Spleen (tissue), 13 donors: ENCODE measurements at places on chromosomes 16 and 17. TPM values are rescaled to one million over a fixed set of nuclear protein-coding genes. Genes with fewer than 3 reads are reported as not detected.
A peak's percentile ranks its signal among the peaks of the same experiment; 100 is the strongest.

- H3K36me3 ChIP-seq = peaks cover 5% of the 10 kb centered on the region
- H3K27ac ChIP-seq = peak overlapping the region; percentile 93
- DNase-seq = peak; percentile 91
- H3K4me3 ChIP-seq = peak overlapping the region; percentile 95
- peaks cover 43% of the 10 kb centered on the region for H3K4me1 ChIP-seq
These were observed 507 bp downstream of the FHOD1 start for GRCh38 chr16:67246756-67247191.

DNA sequence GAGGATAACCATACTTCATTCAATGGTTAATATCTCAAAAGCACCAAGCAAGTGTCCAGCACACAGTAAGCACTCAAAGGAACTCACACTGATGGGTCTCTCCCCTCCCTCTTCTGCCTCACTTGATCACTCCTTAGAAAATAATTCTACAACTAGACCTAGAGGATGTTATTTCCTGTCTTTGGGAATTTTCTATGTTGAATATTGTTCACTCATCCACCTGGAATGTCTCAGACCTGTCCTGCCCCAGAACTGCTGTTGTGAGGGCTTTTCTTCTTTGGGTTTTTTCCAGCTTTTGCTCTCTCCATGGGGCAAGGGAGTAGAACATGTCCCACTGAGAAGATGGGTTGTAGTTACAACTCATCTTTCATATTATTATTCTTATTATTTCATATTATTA, 25.3 kb downstream of the NXPH3 start:
- H3K4me1 ChIP-seq = no peaks in the 10 kb centered on the region
- no peak overlapping the region for H3K27ac ChIP-seq
- no peaks in the 10 kb centered on the region for H3K27me3 ChIP-seq
- peaks cover 56% of the 10 kb centered on the region for H3K36me3 ChIP-seq

DNA sequence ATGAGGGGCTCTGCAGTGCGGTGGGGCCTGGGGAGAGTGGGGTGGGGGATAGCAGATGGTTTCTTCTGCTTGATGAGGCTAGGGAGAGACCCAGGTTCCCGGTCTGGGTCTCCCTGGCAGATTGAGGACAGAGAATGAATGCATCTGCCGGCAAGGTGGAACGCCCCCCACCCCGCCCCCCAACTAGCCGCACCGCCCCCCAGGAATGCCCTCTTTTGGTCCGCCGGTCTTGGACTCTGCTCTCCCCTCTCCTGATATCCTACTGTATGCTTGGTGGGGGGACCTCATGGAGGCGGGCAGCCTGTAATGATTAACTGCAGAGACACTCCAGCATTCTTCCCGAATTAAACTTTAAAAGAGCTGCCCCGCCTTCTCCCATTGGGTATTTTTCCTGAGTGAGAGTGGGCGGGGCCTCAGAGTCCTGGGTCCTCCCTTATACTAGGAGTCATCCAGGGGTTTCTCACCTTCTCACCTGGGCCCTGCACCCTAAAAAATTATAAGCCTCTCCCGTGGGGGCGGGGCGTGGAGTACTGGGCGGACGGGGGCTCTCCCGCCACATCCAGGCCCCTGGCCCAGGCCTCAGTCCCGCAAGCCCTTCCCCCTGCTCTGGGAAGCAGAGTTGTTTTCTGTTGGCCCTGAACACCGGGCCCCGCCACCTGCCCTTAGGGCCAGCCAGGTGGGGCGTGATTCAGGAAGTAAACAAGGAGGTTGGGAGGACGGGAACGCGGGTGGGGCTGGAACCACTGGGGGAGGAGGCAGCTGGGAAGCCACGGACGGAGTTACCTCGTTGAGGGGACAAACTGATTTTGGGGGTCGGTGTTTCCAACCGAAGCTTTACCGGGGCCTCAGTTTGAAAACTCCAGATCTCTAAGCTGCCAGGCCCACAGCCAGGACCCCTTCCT, 1.5 kb downstream of the GRB7 start:
- no peak overlapping the region for H3K27ac ChIP-seq
- peak; percentile 70 for DNase-seq

DNA sequence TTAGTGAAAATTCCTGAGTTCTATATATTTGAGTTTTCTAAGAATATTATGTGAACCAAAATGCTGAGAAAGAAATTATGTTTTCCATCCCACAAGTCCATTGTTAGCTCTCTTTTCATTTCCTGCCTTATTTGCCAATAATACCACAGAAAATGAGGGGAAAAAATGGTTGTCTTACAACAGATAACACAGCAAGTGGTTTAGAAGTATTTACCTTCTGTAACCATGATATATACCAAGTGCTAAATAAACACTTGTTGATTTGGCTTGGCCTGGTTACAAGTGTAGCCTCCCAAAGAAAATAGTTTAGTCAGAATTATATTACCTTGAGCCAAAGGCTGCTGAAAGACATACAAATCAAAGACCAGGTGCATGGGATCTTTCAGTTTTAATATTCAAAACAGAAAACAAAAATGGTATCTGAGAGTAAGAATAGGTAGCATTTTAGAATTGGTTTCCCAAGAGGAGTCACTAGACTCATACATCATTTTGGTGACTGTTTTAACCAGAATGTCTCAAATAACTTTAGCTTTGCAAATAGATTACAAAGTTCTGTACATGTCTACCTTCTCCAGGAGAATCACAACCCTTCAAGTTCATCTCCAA, 439.8 kb upstream of the DYNLRB2 start:
- no peak overlapping the region for H3K27ac ChIP-seq
- no peaks in the 10 kb centered on the region for H3K27me3 ChIP-seq
- no peak overlapping the region for H3K4me3 ChIP-seq
- DNase-seq = no peak
- no peaks in the 10 kb centered on the region for H3K4me1 ChIP-seq
- no peaks in the 10 kb centered on the region for H3K36me3 ChIP-seq

DNA sequence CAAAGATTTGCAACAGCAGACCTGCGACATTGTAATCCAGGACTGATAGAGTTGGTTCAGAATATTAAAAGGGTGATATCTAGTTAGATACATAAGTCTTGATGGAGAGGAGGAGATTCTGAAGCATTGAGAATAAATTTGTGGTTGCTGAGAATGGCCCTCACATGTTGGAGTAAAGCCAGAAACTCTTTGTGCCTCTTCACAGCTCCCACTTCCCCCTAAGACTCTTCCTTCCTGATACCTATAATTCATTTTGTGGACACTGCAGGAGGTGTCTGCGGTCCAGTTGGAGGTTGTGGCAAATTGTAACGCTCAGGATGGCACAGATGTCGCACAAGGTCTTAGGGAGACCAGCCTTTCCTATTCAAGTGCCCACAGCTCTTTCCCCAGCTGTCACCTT, 17.5 kb downstream of the WWOX start:
- no peak overlapping the region for H3K4me3 ChIP-seq
- no peaks in the 10 kb centered on the region for H3K4me1 ChIP-seq
- peaks cover 77% of the 10 kb centered on the region for H3K36me3 ChIP-seq
- no peak overlapping the region for H3K27ac ChIP-seq
- no peak for DNase-seq
- H3K27me3 ChIP-seq = no peaks in the 10 kb centered on the region

GRCh38 chr16:66857437-66857836, 13.2 kb downstream of the CA7 start:
- H3K4me1 ChIP-seq = no peaks in the 10 kb centered on the region
- no peaks in the 10 kb centered on the region for H3K27me3 ChIP-seq
- H3K36me3 ChIP-seq = no peaks in the 10 kb centered on the region
- peak; percentile 1 for DNase-seq
- no peak overlapping the region for H3K4me3 ChIP-seq
- H3K27ac ChIP-seq = no peak overlapping the region

DNA sequence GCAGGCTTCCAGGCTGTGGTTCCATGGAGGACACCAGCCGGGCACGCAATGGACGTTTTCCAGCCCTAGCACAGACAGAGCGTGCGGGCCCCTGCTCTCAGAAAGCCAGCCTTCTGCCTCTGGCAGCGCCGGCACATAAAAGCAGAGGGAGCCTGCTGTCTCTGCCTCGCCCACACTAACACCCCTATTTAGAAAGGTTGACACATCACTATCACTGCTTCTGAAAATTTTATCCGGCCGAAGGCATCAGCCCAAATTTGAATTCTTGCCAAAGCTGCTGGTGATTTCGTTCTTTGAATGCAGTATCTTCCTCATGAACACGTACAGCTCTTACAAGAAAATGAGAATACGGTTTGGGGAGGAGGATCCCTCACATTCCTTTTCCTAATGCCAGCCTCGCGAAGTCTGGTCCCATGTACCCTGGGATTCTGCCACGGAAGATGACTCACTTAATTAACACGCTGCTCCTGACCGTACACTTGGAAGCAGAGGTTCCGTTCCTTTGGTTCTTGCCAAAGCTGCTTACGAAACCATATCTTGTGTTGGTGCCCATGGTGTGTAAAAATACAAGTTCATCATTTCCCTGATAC, 1.3 kb upstream of the RAB11FIP3 start:
- DNase-seq = no peak
- peaks cover 42% of the 10 kb centered on the region for H3K4me1 ChIP-seq
- peak overlapping the region; percentile 91 for H3K27ac ChIP-seq
- no peaks in the 10 kb centered on the region for H3K27me3 ChIP-seq
- H3K36me3 ChIP-seq = no peaks in the 10 kb centered on the region

- peak overlapping the region; percentile 48 for H3K4me3 ChIP-seq
- no peaks in the 10 kb centered on the region for H3K27me3 ChIP-seq
- H3K27ac ChIP-seq = peak overlapping the region; percentile 86
- DNase-seq = peak; percentile 87
These were observed 71.6 kb downstream of the RAI1 start for GRCh38 chr17:17752821-17753321.

DNA sequence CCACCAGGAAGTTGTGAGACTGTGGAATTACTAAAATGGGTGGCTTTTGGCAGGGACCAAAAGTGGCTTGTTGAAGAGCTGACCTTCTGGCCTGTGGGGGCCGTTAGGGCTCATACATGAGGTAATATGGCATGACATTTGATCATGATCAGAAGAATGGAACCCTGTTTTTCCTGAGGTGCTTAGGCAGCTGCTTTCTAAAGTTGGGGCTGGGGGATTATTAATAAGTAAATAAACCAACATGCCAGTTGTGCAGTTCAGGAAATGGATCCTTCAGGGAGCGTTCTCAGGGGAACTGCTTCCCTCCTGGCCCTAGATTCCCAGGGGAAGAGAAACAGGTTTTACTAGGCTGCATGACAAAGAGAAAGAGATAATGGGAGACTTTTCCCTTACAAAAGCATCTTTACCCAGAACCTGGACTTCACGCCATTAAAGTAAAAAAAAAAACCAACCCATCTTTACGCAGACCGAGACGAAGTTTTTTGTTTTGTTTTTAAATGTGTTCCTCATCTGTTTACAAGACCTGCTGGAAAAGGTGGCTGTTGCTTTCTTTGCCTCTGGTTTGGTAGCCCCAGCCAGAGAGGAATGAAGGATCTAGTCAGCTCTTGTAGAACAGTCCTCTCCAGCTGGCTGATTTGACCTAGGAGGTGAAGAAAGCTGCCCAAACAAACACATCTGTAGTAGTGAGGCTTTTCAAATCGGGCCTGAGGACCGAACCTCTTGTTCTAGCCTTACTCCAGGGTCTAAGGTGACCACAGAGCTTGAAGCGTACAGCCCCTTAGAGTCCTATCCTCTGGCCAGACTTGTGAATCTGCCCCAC, 22.7 kb downstream of the YPEL2 start:
- no peak for DNase-seq
- H3K4me1 ChIP-seq = peaks cover 64% of the 10 kb centered on the region
- H3K27ac ChIP-seq = no peak overlapping the region
- H3K4me3 ChIP-seq = no peak overlapping the region
- no peaks in the 10 kb centered on the region for H3K27me3 ChIP-seq

The APOH gene
- not detected for total RNA-seq

The HCRT gene
- not detected for total RNA-seq

The CCL23 gene
- total RNA-seq = 7.5 TPM

The KIF18B gene
- total RNA-seq = 5.8 TPM

The CNGB1 gene
- total RNA-seq = not detected
